ENCODE measurements at places on chromosomes 3 and 15.

GRCh38 chr3:62546266-62546665 lies 172.9 kb upstream of the FEZF2 start:
- DNase-seq: no peak

DNA sequence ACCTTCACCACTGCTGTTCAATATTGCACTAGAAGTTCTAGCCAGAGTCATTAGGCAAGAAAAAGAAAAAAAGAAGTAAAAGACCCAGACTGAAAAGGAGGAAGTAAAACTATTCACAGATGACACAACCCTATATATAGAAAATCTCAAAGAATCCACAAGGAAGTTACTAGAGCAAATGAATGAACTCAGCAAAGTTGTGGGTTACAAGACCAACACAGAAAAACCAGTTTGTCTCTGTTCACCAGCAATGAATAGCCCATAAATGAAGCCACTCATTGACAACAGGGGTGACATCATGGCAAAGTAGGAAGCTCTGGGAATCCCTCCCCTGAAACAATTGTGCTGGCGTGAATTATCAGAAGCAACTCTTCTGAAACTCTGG lies 4.6 kb downstream of the CFAP100 start:
- DNase-seq: no peak

DNA sequence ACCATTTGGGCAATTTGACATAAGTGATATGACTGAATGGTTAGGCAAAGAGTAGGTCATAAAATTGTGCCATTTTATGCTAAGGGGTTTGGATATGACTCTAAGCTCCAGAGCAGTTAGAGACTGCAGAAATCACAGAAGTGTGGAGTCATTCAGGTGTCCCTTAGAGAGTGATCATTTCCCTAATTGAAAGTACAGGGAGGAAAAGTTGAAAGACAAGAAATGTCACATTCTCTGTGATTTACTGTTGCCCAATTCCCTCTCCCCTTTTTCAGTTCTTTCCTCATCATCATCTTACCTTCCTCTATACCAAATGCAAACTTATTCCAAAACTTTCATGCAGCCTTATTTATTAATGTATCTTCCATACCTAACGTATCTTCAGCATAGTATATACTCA lies 2.7 kb upstream of the GOLGB1 start:
- DNase-seq: no peak

GRCh38 chr3:35723480-35724097 lies 84.3 kb downstream of the ARPP21 start:
- DNase-seq: no peak

- DNase-seq: no peak
Observed at GRCh38 chr3:170092907-170093306, 55.1 kb downstream of the GPR160 start.

GRCh38 chr15:29913528-29914135 lies 91.4 kb upstream of the TJP1 start:
- no peak for DNase-seq

DNA sequence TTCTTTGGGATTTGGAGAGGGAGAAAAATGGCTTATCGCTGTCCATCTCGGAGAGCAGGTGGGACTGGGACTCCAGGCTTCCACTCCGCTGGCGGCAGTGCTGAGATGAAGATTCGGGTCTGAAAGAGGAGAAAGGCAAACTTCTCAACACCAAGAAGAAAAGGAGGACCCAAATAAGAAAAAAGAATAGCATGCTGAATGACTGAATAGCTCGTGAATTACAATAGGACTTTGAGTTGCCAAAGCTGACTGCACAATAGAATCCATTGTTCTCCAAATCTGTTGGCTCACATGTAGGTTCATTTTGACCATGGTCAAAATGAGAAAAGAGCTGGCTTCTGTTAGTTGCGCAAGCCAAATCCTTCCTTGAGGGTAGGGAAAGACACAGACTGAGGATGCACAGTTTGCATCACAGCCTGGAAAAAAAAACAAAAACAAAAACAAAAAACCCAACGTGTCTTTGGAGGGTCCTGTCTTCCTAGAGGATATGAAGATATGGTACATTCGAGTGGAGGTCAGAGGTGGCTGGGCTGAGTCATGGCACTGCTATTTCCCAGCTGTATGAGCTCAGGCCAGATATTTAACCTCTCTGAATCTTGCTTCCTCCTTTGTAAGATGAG lies 59.3 kb upstream of the LMOD3 start:
- DNase-seq: no peak

DNA sequence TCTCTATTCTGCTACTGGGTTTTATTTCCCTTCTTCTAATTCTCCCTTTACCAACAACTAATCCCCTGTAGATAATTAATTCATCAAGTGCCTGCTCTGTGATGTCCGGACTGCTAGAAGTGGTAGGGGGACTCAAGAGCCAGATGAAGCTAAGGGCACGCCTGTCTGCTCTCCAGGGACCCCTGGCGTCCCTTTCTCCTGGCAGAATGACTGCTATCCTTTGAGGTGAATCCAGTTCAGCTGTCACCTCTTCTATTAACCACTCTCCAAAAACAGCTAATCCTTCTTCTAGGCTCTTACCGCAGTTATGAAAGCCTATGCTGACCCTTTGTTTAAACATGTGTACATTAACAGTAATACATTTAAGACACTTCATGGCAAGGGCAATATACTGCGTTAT lies 1.4 kb upstream of the CHRNA7 start:
- DNase-seq: no peak

- no peak for DNase-seq
Observed at GRCh38 chr15:47405365-47406162, 311.7 kb upstream of the SEMA6D start.

DNA sequence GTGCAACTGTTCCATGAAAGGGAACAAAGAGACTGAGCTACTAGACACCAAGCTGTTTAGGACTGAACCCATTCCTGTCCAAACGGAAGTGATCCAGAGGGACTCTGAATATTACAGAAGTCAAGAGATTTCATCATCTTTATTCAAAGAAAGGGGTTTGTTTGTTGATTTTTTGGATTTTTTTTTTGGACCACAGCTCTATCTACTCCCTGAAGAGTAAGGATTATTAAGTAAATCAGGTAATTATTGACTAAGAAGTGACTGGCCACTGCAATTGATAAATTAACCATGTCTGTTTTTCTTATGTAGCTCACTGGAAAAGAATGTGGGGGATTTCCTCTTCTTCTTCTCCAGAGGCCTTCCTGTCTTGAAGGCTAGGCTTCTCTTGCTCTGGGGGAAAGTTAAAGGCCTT lies 146.6 kb upstream of the TPM1 start:
- DNase-seq: no peak

- DNase-seq: no peak
Observed at GRCh38 chr3:108251265-108251664, 29.0 kb upstream of the IFT57 start.

DNA sequence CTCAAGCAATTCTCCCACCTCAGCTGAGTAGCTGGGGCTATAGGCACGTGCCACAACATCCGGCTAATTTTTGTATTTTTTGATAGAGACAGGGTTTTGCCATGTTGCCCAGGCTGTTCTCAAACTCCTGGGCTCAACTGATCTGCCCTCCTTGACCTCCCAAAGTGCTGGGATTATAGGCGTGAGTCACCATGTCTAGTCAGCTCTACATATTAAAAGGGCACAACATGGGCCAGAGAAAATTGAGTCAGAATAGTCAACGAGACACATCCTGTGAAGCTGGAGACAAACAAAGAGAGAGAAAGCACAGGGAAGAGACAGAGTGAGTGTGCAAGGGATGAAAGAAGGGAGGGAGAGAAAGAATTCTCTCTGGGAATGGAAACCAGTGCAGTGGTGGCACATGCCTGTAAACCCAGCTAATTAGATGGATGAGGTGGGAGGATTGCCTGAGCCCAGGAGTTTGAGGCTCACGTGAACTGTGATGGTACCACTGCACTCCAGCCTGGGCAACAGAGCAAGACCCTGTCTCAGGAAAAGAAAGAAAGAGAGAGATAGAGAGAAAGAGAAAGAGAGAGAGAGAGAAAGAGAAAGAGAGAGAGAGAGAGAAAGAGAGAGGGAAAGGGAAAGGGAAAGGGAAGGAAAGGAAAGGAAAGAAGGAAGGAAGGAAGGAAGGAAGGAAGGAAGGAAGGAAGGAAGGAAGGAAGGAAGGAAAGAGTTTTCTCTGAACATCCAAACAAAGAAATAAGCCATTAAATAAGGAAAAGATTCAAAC lies 107.2 kb upstream of the SLC25A36 start:
- no peak for DNase-seq

GRCh38 chr3:112399064-112399463 lies 66.1 kb downstream of the CD200 start:
- DNase-seq: no peak

- no peak for DNase-seq
Observed at GRCh38 chr3:144968750-144969350, 997.2 kb downstream of the DIPK2A start.

Data from stimulated activated CD8-positive, alpha-beta memory T cell treated with anti-CD3 and anti-CD28 coated beads, Interleukin-7, amount 100 ng/mL, for 1 hour (primary cell).